Epithelial cell of proximal tubule (primary cell): ENCODE measurements at places on chromosomes 3 and 15.

DNA sequence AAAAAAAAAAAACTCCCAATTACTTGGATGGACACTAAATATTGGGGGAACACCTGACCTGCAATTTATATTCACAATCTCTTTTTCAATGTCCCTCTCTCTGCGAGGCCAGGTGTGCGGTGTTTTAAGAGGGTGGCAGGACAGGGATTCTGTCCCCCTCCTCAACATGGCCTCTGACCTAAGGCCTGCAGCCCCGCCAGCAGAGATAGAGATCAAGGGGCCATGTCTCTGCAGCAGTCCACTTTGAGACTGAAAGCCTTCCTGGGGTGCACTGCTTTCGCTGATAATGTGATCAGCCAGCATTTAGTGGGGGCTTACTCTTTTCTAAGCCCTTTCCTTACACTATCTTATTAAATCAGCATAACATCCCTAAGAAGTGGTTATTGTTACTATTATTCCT is 419.9 kb downstream of the OCA2 start:
- DNase-seq, result no peak

GRCh38 chr3:41579861-41580260 is 380.6 kb downstream of the CTNNB1 start:
- no peak for DNase-seq

DNA sequence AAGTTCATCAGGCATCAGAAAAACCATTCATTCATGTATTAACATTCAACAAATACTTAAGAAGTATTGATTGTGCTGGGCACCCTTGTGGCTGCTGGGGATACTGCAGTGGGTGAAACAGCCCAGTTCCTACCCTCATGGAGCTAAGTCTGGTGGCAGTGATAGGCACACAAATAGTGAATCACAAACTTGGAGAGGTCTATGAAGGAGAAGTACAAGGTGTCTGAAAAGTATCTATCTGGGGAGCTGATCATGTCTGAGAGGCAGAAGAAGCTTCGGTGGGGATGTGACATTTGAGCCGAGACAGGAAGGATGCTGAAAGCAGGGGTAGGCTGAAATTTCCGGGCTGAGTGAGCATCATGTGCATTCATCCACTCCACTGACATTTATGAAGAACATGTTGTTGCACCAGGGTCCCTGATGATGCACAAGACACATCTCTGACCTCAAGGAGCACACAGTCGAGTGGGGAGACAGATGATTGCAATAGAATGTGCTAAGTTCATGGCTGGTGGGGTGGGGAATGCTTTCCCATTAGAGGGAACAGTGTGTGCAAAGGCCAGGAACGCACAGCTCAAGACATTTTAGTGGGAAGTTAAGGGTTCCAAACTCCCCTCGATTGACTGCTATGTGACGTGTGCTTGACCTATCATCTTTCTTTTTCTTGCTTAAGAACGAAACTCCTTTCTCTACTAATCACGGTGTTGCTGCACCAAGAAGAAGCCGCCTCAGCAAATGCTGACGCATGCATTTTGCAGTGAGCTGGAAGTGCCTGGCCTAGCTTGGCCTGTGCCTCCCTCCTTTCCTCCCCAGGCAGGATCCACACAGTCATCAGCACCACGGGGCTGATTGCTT is 309.1 kb upstream of the ICE2 start:
- no peak for DNase-seq

DNA sequence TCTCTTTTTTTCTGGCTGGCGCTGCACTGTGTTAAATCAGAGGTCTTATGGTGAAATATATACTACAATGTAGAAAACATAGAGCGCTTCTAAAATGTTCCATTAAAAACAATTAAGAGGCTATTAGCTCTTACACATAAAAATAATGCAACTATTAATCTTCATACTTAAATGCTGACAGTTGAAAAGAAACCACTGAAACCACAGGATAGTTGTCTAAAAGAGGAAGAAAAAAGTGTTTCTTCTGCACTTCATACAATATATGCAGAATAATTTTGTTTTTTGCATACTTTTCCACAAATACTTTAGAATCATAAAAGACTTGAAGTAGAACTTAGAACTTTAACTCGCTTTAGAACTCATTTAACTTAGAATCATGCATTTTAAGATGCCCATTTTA is 170.5 kb downstream of the PYDC2 start:
- no peak for DNase-seq
